Upper lobe of right lung (tissue), 1 donor: ENCODE measurements at places on chromosomes 16 and 17. TPM values are rescaled to one million over a fixed set of nuclear protein-coding genes. Genes with fewer than 3 reads are reported as not detected.

Gene UTS2R
- not detected for total RNA-seq

Gene TPSG1
- total RNA-seq = 2.3 TPM

Gene LRRC37A
- total RNA-seq = 1.9 TPM

Gene CD68
- total RNA-seq = 398 TPM

Gene DHX58
- 27.5 TPM for total RNA-seq

Gene CMTM2
- 3.1 TPM for total RNA-seq

Gene C1QL1
- 0.52 TPM for total RNA-seq

Gene PSKH1
- 29.7 TPM for total RNA-seq

Gene PHLPP2
- 9.3 TPM for total RNA-seq

Gene SOCS3
- 82.0 TPM for total RNA-seq

Gene ITGB4
- total RNA-seq = 82.2 TPM

Gene C17orf50
- total RNA-seq = not detected

Gene MYH11
- total RNA-seq = 106 TPM

Gene SDK2
- 2.3 TPM for total RNA-seq

Gene DRC3
- total RNA-seq = 3.3 TPM

Gene C16orf74
- 2.7 TPM for total RNA-seq

Gene MXRA7
- 159 TPM for total RNA-seq

Gene RGS11
- 7.8 TPM for total RNA-seq

Gene TMEM220
- total RNA-seq = 10.5 TPM

Gene NOTUM
- 6.1 TPM for total RNA-seq

Gene CHST4
- total RNA-seq = 0.38 TPM

Gene PRAC2
- total RNA-seq = not detected

Gene RPGRIP1L
- 3.5 TPM for total RNA-seq
